Activated CD4-positive, alpha-beta T cell treated with anti-CD3 and anti-CD28 coated beads, Interleukin-2, amount 10 ng/mL, durations not matched to agents 7 days and 5 days (primary cell): ENCODE measurements at places on chromosomes 4 and X. TPM values are rescaled to one million over a fixed set of nuclear protein-coding genes. Genes with fewer than 3 reads are reported as not detected.
A peak's percentile ranks its signal among the peaks of the same experiment; 100 is the strongest.

The GDPD2 gene
- 0.22 TPM for total RNA-seq

The TMEM156 gene
- total RNA-seq, result 19.6 TPM

The DCAF12L1 gene
- total RNA-seq, result not detected

The ARX gene
- total RNA-seq, result not detected

The PGRMC2 gene
- total RNA-seq, result 36.3 TPM

The TMEM255A gene
- total RNA-seq, result not detected

The PLP1 gene
- total RNA-seq, result not detected

The CENPVL3 gene
- not detected for total RNA-seq

DNA sequence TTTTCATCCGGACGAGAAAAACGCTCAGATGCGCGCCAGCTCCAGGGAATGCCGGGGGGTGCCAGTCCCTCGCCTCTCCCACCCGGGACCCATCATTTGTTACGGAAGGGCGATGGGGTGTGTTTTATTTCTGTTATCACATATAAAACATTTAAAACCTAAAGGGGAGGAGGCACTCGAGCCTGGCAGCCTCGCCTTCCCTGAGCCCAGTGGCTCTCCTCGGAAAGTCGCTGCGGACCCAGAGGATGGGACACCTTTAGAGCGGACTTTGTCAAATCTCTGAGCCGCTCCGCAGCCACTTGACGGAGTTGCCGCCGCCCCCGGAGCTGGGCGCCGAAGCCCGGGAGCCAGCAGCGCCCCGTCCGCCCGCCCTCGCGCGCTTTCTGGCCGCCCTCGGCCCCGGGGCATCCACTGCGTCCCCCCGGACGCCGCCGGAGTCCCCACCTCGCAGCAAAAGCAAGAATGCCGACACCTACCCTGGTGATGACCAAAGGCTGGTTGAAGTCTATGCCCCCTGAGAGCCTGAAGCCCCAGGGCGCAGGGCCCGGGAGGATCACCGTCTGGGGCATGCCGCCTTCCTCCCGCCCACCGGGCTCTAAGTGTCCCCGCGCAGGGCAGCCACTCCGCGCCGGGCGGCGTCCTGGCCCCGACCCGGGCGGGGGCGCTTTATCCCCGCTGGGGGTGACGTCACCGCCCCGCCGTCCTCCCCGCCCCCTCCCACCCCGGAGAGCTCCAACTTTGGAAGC, at the start of gene PDLIM3:
PDLIM3 (minus strand) TSS at position 642 of the 746 bp plus-strand sequence; CDS start at position 569, 73 bp downstream.
- peak within 1 kb of the TSS; percentile 17 for H3K4me3 ChIP-seq
- no peak for DNase-seq
- peaks cover 4% of the 10 kb centered on the region for H3K4me1 ChIP-seq
- H3K27me3 ChIP-seq, result peaks cover 40% of the 10 kb centered on the region
- H3K27ac ChIP-seq, result no peak within 1 kb of the TSS

DNA sequence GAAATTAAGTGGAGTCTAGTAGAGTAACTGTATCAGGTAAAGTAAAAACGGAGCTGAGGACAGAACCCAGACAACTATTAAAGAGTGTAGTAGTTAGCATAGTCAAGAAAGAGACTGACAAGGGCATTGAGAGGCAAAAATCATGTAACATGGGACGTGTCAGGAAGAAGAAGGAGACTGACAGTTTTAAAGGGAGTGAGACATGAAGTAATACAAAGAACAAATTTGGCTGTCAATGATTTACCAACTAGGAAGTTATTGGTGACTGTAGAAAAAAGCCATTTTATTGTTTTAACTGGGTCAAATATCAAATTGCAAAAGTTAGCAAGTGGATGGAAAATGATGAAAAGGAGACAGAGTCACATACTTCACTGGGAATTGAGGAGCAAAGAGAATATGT, 422.3 kb downstream of the MAPK10 start:
- no peaks in the 10 kb centered on the region for H3K4me1 ChIP-seq
- no peak overlapping the region for H3K4me3 ChIP-seq
- peaks cover 2% of the 10 kb centered on the region for H3K27me3 ChIP-seq
- no peaks in the 10 kb centered on the region for H3K36me3 ChIP-seq
- no peak for DNase-seq
- H3K27ac ChIP-seq, result no peak overlapping the region

GRCh38 chr4:26344901-26345564, 24.2 kb downstream of the RBPJ start:
- H3K27ac ChIP-seq, result no peak overlapping the region
- peaks cover 45% of the 10 kb centered on the region for H3K4me1 ChIP-seq
- H3K36me3 ChIP-seq, result peaks cover 11% of the 10 kb centered on the region
- no peak for DNase-seq
- H3K27me3 ChIP-seq, result no peaks in the 10 kb centered on the region
- H3K4me3 ChIP-seq, result no peak overlapping the region

GRCh38 chr4:99754756-99755155, 61.9 kb upstream of the DAPP1 start:
- no peak overlapping the region for H3K4me3 ChIP-seq
- no peaks in the 10 kb centered on the region for H3K27me3 ChIP-seq
- DNase-seq, result no peak
- no peak overlapping the region for H3K27ac ChIP-seq
- H3K4me1 ChIP-seq, result peaks cover 4% of the 10 kb centered on the region

GRCh38 chr4:25965629-25966028, 51.6 kb downstream of the SMIM20 start:
- no peaks in the 10 kb centered on the region for H3K36me3 ChIP-seq
- no peaks in the 10 kb centered on the region for H3K4me1 ChIP-seq
- H3K4me3 ChIP-seq, result no peak overlapping the region
- H3K27me3 ChIP-seq, result peaks cover 5% of the 10 kb centered on the region
- no peak overlapping the region for H3K27ac ChIP-seq

DNA sequence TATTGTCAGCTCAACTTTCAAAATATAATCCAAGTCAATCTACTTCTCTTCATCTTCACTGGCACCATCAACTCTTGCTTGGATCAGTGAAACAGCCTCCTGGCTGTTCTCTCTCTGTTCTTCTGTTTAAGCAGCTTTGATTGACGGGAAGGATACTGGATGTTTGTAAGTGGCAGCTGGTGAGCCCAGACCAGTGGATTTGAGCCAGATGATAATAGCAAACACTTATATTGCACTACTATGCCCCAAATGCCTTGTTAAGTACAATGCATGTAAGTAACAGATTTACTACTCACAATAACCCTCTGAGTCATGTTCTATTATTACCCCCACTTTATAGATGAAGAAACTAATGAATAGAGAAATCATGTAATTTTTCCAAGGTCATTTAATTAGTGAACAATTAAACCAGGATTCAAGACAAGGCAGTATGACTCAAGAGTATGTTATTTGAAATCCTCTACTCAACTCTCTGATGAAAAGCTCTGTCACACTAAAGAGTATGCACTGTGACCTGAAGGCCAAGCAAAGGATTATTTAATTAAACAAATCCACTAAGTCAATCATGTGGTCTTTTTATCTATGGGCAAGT, 44.8 kb downstream of the SPANXN3 start:
- DNase-seq, result no peak
- H3K4me1 ChIP-seq, result no peaks in the 10 kb centered on the region
- no peak overlapping the region for H3K4me3 ChIP-seq
- no peaks in the 10 kb centered on the region for H3K27me3 ChIP-seq
- H3K27ac ChIP-seq, result no peak overlapping the region
- H3K36me3 ChIP-seq, result no peaks in the 10 kb centered on the region

GRCh38 chrX:31889088-31889487, 817.2 kb upstream of the FTHL17 start:
- DNase-seq, result no peak
- no peaks in the 10 kb centered on the region for H3K4me1 ChIP-seq
- no peak overlapping the region for H3K4me3 ChIP-seq
- no peaks in the 10 kb centered on the region for H3K27me3 ChIP-seq
- H3K27ac ChIP-seq, result no peak overlapping the region
- H3K36me3 ChIP-seq, result no peaks in the 10 kb centered on the region

DNA sequence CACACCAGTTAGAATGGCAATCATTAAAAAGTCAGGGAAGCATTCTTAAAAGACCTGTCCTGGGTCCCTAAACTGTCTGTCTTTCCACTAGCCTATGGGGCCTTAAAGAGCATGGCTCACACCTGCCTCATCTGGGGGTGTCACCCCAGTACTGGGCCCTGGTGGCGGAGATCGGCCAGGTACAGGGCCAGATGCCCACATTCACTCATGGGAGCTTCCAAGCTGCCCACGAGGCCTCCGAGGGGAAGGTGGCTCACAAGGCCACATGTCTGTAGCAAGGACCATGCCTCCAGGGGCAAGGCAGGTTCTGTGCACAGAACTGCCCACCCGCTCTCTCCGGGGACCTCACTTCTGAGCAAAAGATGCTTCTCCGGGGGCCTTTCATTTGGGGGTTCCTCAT, 55.5 kb upstream of the AFAP1 start:
- no peak overlapping the region for H3K4me3 ChIP-seq
- no peaks in the 10 kb centered on the region for H3K4me1 ChIP-seq
- DNase-seq, result no peak
- no peaks in the 10 kb centered on the region for H3K27me3 ChIP-seq

- H3K4me3 ChIP-seq, result no peak overlapping the region
- no peak for DNase-seq
- no peak overlapping the region for H3K27ac ChIP-seq
- no peaks in the 10 kb centered on the region for H3K36me3 ChIP-seq
These were observed 178.6 kb downstream of the ZNF674 start for GRCh38 chrX:46366381-46367207.

- H3K4me1 ChIP-seq, result peaks cover 53% of the 10 kb centered on the region
- no peaks in the 10 kb centered on the region for H3K36me3 ChIP-seq
- H3K27me3 ChIP-seq, result peaks cover 34% of the 10 kb centered on the region
- DNase-seq, result no peak
These were observed 709 bp upstream of the CLOCK start for GRCh38 chr4:55547466-55547770.

DNA sequence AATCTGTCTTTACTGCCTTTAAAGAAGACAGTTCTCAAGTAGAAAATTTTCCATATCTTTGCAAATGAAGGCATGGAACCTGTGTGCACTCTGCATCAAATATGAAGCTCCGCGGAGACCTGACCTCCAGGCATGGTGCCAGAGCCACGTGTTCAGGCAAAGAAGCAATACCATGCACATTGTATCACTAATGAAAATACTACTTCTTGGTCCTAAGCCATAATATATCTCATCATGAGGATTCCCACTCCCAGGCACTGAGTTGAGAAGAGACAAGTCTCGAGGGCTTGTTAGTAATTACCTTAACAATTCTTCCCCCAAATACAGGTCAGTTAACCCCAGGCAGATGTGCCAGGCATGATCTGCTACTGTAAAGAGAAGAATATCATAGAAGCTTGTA, 56.7 kb downstream of the PCDH19 start:
- H3K4me3 ChIP-seq, result no peak overlapping the region
- no peaks in the 10 kb centered on the region for H3K4me1 ChIP-seq
- no peak for DNase-seq

DNA sequence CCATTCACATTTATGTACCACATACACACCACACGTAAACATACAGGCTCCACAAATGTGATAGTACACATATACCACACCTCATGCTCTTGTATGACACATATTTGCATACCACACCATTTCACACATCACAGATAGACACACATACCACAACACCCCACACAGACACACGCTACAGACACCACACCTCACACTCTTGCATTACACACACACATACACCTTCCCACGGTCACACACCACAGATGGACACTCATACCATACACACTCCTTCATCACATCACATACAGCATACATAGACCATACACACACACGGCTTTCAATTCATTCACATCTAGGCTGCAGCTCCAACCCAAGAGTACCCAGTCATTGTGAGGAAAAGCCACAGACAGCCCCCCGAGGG, 222.5 kb upstream of the RPL34 start:
- no peak overlapping the region for H3K4me3 ChIP-seq
- H3K27ac ChIP-seq, result no peak overlapping the region
- H3K4me1 ChIP-seq, result peaks cover 5% of the 10 kb centered on the region
- DNase-seq, result no peak

GRCh38 chrX:112834031-112834845, 6.4 kb downstream of the AMOT start:
- DNase-seq, result no peak
- H3K27ac ChIP-seq, result no peak overlapping the region
- H3K4me1 ChIP-seq, result no peaks in the 10 kb centered on the region
- no peaks in the 10 kb centered on the region for H3K36me3 ChIP-seq

- H3K27me3 ChIP-seq, result no peaks in the 10 kb centered on the region
- H3K36me3 ChIP-seq, result no peaks in the 10 kb centered on the region
- no peak overlapping the region for H3K4me3 ChIP-seq
- peaks cover 47% of the 10 kb centered on the region for H3K4me1 ChIP-seq
- H3K27ac ChIP-seq, result no peak overlapping the region
These were observed 67.9 kb downstream of the AFF1 start for GRCh38 chr4:87002682-87003043.

- no peak for DNase-seq
- H3K27ac ChIP-seq, result no peak overlapping the region
- no peaks in the 10 kb centered on the region for H3K4me1 ChIP-seq
- H3K36me3 ChIP-seq, result peaks cover 16% of the 10 kb centered on the region
- H3K27me3 ChIP-seq, result no peaks in the 10 kb centered on the region
These were observed 113.0 kb downstream of the ARX start for GRCh38 chrX:24902806-24903205.

GRCh38 chrX:129791961-129792570, 12.3 kb downstream of the SASH3 start:
- peaks cover 36% of the 10 kb centered on the region for H3K36me3 ChIP-seq
- H3K27me3 ChIP-seq, result no peaks in the 10 kb centered on the region
- no peak overlapping the region for H3K4me3 ChIP-seq
- DNase-seq, result no peak
